AG04450 (cell line): ENCODE measurements at places on chromosomes 5 and 9.

DNA sequence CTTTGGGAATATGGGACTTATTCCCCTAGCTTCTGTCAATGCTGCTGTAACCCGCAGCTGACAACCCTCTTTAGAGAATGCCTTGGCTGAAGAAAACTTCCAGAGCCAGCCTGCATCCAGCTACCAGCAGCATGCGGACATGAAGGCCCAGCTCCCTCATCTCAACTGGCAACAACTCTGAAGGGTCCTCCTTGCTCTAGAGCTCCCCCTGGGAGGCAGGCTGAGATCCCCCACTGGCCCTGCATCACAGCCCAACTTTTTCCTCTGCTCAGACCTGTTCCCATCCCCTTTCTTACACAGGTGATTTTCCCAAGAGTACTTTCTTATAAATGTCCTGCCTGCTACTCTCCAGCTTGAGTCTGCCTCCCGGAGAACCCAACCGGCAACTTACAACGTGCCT, 18.7 kb upstream of the WNT8A start:
- no peak for DNase-seq

DNA sequence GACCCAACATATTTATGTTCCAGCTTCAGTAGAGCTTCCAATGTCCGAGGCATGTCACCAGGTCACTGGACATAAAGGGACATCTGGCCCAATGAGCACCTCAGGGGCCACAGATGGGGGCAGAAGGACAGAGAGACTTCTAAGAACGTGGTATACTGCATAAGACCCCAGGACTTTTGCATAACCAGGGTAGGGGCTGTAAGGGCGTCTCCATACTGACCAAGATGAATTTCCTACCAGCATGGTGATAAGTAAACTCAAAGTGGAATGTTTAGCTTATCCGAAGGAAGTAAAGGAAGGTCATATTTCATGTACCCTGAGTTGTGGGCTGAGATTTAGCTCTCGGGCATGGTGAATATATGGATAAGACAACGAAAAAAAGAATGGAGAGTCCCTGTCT, 17.5 kb upstream of the COL27A1 start:
- no peak for DNase-seq

GRCh38 chr9:131282688-131283422, 6.5 kb upstream of the FAM78A start:
- no peak for DNase-seq

DNA sequence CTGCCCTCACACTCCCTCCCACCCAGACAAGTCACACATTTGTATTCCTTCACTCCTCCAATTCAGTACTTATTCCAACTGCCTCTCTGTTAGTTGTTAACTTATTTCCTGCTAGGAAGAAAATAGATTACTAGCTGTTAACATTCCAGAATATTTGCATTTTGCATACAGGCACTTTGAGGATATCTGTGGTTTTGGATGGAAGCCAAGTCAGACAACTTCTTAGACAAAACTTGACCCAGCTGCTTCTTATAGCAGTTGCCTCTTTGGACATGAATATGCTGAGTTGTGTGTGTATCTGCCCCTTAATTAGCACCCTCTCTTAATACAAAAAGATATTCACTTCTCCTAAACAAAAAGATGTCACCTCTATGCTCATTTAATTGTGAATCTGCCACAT, 1280.6 kb upstream of the ACO1 start:
- DNase-seq, result no peak

DNA sequence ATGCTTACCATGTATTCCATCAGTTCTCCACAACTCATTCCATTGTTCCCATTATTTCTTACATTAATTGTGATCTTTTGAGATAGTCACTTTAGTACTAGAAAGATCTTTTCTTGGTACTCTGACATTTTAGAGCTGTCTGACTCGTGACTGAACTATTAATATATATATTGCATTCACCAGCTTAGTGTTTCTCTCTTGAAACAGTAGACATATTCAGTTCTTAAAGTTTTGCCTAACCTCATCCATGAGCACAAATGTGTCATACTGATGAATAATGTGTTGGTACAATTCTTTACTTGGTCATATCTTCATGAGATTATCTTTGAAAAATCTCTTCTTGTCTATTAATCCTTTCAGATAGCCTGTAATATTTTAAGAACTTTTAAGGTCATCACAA, 74.3 kb downstream of the NLN start:
- DNase-seq, result no peak

DNA sequence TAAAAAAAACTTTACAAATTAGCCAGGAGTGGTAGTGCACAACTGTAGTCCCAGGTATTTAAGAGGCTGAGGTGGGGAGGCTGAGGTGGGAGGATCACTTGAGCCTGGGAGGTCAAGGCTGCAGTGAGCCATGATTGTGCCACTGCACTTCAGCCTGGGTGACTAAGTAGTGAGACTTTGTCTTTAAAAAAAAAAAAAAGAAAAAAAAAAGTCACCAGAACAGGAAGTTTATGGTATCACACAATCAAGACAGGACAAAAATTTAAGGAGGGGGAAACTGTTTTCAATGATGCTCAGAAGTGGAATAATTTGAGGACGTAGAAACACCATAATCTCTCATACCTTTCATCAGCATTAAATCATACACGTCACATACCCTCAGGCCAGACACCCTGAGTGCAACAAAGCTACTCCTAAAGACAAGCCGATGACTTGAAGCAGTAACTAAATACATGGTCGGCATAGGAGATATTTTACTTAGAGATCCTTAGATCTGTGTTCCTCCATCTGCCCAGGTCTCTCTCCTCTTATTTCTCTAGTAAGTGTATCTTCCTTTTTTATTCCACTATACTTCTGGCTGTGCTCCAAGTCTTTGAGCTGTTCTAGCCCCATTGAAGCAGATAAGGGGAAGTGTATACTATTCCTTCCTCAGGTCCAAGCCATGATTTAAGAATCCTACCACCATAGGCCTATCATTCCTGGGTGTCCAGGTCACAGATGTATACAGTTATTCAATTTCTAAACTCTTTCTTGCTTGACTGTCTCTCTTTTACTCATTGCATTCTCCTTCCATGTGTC, 91.3 kb upstream of the APC start:
- DNase-seq, result no peak

- DNase-seq, result peak; percentile 33
Measured at GRCh38 chr5:168987543-168988300, 313.2 kb downstream of the SLIT3 start.

- DNase-seq, result peak; percentile 2
Measured at GRCh38 chr5:32916648-32917047, 205.5 kb downstream of the NPR3 start.

DNA sequence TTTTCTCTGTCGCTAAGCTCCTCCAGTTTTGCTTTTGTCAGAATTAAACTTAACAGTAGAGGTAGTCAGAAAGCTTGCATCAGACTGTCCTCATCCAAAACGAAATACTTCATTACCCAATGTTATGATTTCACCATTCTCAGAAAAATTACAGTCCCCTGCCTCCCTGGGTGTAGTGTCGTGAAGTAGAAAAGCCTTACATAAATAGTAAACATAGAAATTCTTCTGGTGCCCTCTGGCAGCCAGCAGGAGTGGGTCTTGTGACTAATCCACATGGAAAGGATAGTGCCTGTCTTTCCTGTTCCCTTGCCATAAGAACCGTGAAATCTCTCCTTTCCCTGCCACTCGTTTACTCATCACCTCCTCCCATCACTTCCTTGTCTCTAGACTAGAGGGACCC, 230.6 kb downstream of the GNA14 start:
- peak; percentile 43 for DNase-seq

DNA sequence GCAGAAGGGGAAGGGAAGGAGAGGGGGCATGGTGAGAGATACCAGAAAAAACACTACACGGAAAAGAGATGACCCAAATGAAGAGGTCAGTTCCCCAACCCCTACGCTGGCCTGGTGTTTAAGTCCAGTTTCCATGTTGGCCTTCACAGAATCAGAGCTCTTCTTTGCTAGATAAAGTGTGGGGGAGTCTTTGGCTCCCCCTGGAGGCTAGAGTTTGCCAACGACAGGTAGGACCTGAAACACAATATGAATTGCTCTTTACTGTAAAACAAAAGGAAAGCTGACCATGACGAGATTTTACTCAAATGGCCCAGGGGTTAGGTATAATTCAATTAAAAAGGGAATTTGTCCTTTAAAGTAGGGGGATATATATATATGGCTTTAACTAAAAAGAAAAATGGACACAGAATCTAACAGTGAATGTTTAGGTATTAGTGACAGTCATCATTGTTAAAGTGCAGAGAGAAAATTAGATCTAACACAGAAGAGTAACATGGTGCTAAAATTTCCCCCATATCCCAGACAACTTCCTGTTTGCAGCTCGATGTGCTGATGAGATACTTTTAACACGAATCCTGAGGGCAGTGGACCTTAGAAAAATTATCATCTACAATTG, 92.0 kb downstream of the SV2C start:
- DNase-seq, result peak; percentile 7

- no peak for DNase-seq
Measured at GRCh38 chr5:35735718-35736117, 118.1 kb downstream of the SPEF2 start.

GRCh38 chr5:151810449-151810848, 38.7 kb downstream of the G3BP1 start:
- no peak for DNase-seq

GRCh38 chr5:127451096-127451495, 66.3 kb upstream of the PRRC1 start:
- no peak for DNase-seq

- peak; percentile 4 for DNase-seq
Measured at GRCh38 chr5:164119806-164120447, 614.5 kb downstream of the MAT2B start.

GRCh38 chr5:110362261-110362660, 364.2 kb downstream of the TMEM232 start:
- no peak for DNase-seq

GRCh38 chr9:99515895-99516656, 294.0 kb downstream of the SEC61B start:
- DNase-seq, result no peak

DNA sequence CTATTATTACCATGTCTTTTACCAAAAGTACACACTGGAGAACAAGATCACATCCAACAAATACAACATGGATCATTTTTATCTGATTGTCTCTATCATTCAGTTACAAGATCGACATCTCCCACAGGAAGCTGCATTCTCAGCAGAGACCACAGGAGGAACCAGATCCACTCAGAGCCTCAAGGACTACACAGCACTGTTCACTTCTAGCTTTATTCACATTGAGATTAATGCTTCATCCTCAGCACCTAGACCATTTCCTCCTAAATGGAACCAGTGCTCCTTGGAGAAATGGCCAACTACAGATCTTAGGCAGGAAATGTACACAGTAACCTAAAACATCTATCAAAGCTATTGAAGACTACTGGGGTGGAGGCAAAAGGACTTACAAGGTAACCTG, 13.3 kb upstream of the C5orf15 start:
- no peak for DNase-seq

DNA sequence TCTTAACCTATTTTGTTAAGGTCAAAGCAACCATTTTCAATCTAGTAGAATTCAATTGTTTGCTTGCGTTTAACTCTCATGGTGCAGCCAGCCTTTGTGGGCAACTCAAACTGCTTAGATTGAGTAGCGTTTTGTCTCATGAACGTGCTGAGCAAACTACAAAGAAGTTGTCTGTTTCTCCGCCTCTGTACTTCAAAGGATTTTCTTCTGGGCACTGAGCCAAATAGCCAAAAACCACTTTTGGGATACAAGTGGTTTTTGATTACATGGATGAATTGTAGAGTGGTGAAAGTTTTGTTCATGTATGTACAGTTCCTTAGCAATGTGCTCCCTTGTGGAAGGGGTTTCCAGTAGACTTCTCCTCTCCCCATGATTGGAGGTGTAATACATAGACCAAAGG, 122.9 kb downstream of the CFAP90 start:
- DNase-seq, result no peak

- no peak for DNase-seq
Measured at GRCh38 chr9:137607141-137607857, 1.8 kb downstream of the ARRDC1 start.

- no peak for DNase-seq
Measured at GRCh38 chr9:134475011-134475790, 148.9 kb downstream of the RXRA start.

DNA sequence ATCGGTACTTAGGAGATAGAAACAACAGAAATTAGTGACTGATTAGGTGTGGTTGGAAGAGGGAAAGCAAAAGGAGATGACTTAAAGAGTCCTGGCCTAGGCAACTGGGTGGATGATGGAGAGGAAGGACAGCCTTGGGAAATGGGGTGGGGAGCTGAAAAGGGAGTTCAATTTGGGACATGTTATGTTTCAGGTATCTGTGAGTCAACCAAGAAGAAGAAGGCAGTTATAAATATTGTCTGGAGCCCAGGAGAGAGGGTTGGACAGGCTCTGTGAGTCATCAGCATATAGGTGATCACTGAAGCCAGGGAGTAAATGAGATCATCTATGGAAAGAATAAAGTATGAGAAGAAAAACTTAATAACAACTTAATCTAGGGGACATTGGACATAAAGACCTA, 357.7 kb downstream of the NPR3 start:
- no peak for DNase-seq

- DNase-seq, result no peak
Measured at GRCh38 chr5:38789134-38789533, 56.7 kb upstream of the OSMR start.

GRCh38 chr9:35488021-35488420, 1.9 kb upstream of the RUSC2 start:
- no peak for DNase-seq

- DNase-seq, result no peak
Measured at GRCh38 chr5:56071470-56071869, 76.7 kb upstream of the IL6ST start.

DNA sequence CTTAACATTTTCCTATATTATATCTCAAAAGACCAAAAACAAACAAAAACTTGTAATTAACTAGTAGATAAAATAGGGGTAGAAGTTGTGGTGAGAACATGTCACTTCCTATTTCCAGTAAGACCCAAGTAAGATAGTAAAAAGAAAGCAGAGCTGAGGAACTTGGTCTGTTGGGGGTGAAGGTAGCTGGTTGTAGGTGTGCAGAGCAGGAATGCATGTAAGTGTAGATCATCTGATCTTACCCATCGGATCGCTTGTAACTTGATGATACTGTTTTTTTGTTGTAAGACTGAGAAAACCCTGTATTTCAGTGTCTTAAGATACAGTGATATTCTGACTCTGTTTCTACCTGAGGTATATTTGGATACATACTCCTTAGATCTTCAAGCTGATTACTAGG, 5.7 kb downstream of the SRP19 start:
- no peak for DNase-seq

GRCh38 chr5:34898258-34898895, 16.9 kb downstream of the RAD1 start:
- peak; percentile 49 for DNase-seq

- no peak for DNase-seq
Measured at GRCh38 chr9:89448821-89449220, 49.1 kb downstream of the SEMA4D start.

- peak; percentile 83 for DNase-seq
Measured at GRCh38 chr5:83388608-83389007, 82.9 kb upstream of the VCAN start.

DNA sequence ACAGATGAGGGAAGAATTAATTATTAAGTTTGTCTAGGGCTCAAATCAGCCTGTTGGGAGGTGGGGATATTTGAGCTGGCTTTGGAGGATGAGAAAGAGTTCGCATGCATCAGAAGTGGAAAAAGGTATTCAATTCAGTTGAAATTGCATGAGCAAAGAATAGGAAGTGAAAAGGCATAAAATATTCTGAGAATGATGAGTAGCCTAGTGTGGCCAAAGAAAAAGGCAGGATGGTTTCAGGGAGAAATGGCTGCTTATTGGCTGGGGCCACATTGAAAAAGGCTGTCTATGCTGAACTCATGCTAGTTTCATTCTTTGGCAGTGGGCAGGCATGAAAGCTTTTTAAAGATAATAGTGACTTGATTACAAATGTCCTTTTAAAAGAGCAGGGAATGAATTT, 235.4 kb upstream of the RIOK2 start:
- DNase-seq, result no peak

GRCh38 chr9:127520941-127521918, 69.9 kb downstream of the LRSAM1 start:
- DNase-seq, result no peak
